Muscle of leg (tissue), 16 donors: ENCODE measurements at places on chromosomes 5 and 9.

DNA sequence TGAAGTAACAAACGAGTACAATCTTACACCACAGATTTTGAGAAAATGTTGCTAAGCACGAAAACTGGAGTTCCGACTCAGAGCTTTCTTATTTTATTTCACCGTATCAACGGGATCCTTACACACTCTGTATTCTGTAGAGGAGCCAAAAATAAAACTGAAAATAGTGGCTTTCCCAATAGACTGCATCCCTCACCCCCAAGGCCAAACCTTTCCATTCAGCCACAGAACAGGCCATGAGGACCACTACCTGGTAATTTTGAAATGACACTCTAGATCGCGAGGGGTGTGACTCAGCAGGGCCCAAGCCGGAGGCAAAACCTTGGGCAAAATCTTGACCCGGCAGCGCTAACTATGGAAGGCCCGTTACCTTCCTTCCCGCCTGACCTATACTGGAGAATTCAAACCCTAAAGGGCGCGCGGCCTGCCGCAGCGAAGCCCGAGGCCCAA lies 432 bp downstream of the HSPA9 start:
- no peak for DNase-seq

- DNase-seq: no peak
Observed at GRCh38 chr9:19876569-19877316, 87.9 kb upstream of the SLC24A2 start.

DNA sequence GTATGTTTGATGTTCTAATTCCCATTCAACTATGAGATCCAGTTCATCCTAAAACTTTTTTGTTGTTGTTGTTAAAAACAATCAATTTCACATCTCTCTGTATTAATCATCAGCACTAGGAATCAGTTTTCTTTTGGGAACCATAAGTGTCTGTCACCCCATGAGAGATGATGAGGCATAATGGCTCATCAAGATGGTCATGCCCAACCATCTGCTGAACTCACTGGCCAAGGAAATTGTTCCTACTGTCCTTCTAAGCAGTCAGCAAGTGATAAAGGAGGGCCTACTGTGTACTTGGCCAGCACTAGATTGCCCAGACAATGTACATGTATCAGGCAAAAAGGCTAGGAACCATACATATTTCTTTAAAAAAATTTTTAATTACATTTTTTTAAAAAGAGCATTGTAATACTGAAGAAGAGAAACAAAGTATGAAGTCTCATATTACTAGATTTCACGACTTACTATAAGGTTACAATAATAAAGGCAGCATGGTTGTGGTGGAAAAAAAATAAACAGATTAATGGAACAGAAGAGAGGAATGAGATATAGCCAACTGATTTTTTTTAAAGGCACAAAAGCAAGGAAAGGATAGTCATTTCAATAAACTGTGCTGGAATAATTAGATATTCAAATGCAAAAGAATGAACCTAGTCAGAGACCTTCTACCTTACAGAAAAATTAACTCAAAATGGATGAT lies 458.3 kb downstream of the SPOCK1 start:
- no peak for DNase-seq

- DNase-seq: no peak
Observed at GRCh38 chr5:133741396-133741795, 129.1 kb upstream of the FSTL4 start.

GRCh38 chr9:71037521-71037920 lies 83.9 kb downstream of the TRPM3 start:
- no peak for DNase-seq

DNA sequence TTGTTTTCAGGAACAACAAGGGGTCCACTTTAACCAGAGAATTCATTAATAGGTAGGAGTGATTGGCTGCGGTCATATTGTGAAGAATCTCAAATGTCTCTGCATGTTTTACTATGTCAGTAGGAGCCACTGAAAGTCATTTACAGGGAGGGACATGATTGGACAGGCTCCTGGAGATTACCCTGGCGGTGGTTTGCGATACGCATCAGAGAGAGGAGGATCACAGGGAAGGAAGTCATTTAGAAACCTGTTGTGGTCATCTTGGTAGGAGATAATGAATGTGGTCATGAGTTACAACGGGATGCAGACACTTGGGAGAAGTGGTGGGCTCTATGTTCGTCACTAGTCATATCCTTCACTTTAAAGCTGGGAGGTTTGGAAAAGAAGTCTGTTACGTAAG lies 262.8 kb downstream of the FAM114A2 start:
- no peak for DNase-seq

DNA sequence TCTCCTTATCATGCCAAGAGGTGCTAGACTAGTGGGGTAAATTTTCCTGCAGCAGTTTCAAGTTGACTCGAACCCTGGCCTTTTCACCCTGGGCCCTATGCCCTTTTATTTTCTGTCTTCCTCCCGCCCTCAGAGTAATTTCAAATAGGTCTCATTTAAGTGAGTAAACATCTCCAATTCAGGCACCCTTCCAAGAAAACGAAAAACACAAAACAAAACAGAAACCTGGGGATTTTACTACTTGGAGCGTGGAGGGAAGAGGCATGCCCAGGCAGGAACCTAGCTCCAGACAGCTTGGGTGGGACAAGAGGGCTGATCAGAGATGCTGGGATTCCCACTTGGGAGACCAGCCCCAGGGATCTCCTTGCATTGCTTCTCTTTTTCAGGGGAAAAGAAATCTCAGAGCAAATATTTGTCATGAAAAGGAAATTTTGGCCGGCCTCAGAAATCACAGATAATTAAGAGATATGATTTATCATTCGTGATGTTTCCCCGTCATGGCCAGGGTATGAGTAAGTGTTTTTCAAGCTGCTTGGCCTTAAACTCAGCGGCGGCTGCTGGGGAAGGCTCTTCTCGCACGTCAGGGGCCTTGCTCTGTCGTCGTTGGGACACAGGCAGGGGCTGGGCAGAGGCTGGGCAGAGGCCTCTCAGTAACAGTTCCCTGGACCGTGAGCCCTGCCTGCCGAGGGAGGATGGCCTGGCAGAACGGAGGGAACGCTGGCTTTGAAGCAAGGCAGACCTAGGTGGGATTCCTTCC lies 248.6 kb upstream of the KLF4 start:
- peak; percentile 90 for DNase-seq

DNA sequence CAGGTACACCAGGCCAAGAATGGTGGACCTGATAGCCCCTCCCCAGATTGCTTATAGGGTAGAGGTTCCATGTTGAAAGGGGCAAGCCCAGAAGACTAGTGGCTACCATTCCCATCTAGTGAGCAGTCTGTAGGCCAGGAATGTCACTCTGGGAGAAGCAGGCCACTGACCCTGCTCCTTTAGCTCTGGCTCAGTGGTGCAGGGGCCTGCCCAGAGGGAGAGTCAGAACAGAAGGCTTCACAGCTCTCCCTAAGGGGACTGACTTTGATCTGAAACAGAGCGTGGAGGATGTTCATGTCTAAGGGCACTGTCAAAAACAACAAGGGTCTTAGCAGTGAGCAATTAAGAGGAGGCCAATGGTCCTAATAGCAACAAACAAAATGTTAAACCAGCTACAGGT lies 81.7 kb downstream of the ZNF354C start:
- no peak for DNase-seq

DNA sequence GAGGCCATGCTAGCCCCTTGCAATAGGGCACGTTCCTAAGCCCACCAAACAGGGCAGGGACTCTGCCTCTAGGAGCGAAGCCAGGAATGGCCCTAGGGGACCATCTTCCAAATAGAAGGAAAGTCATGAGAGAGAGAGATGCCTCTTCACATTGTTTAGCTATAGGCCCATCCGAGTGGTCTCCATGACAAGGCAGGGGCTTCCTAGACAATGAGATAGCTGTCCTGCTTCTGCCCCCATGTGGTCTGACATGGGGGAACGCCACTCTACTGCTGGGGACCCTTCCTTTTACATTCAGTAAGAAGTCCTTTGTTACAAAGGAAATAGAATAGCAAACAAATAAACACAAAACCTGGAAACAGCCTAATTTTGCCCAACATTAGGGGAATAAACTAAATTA lies 17.9 kb upstream of the KIF4B start:
- no peak for DNase-seq

GRCh38 chr5:135241536-135241935 lies 157.5 kb downstream of the MACROH2A1 start:
- no peak for DNase-seq

GRCh38 chr5:103407402-103407801 lies 148.8 kb downstream of the MACIR start:
- no peak for DNase-seq

GRCh38 chr5:179268966-179269693 lies 76.1 kb downstream of the ADAMTS2 start:
- no peak for DNase-seq

DNA sequence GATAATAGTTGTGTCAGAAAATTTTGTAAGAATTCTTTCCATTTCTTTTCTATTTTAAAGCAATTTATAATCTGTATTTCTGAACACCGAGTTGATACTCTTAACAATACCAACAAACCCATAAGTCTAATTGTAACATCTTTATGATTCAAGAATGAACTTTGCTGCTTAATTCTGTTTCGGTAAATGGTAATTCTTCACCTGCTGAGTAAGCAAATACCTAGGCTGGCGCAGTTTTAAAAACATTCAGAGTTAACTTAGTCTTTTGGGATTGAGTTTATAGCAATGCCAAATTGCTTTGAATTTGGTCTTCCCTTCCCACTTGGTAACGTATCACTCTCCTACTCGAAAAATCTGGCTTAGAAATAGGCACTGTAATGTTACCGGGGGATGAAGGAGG lies 223.0 kb downstream of the MARCHF11 start:
- DNase-seq: no peak

DNA sequence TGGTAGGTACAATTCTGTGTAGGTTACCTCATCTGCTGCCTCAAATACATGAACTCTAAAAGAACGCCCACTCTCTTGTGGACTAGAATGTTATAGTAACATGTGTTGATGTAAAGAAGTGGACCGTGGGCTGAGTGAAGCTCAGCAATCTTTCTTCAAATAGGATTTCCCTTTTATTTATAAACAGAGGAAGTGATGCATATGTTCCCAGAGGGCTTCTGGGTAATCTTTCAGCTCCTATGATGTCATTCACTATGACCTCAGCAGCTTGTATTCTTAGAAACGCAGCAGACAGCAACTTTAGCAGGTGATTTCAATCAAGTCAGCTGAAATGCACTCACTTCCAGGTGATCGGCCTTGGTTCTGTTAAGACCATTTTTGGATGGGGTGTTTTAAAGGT lies 14.4 kb downstream of the F2RL2 start:
- DNase-seq: peak; percentile 88

GRCh38 chr9:89518466-89519365 lies 20.8 kb upstream of the SEMA4D start:
- no peak for DNase-seq

- no peak for DNase-seq
Observed at GRCh38 chr9:97501972-97502221, 431 bp downstream of the TMOD1 start.

DNA sequence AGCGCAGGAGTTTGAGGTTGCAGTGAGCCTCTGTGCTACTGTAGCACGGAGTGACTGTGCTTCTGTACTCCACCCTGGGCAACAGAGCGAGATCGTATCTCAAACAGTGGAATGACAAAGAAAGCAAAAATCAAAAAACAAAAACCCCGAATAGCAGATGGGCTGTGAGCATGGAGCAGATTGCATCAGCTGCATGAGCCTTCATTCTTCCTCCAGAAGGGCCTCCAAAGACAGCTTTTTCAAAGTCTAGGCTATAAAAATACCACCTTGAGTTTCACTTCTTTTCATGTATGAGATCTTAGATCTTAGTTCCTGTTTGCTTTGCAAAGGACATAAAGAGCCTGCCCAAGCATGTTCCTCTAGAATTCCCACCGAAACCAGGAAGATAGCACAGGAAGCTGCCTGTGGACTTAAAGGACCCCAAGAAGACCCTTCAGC lies 15.0 kb upstream of the HSPB3 start:
- peak; percentile 45 for DNase-seq

- DNase-seq: peak; percentile 11
Observed at GRCh38 chr5:83919071-83920041, 198.7 kb upstream of the HAPLN1 start.
